ENCODE measurements at places on chromosomes 3 and 15. TPM values are rescaled to one million over a fixed set of nuclear protein-coding genes. Genes with fewer than 3 reads are reported as not detected.

DNA sequence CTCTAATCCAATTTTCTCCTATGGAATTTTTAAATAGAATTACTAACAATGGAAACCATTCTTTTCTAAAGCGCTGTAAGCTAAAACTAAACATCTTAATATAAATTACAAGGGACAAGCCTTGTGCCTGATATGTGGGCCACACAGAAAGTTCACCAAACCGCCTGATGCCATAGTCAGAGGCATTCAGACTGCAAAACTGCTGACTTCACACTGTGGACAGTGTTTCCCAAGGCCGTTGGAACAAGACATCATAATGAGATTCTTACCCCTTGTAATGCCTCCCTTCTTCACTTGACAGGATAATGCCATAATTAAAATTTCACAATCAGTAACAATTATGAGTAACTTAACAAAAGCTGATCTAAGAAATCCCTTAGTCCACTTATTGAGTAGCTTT is 14.9 kb downstream of the SH3GL3 start:
- H3K4me1 ChIP-seq, result no peaks in the 10 kb centered on the region
- H3K36me3 ChIP-seq, result no peaks in the 10 kb centered on the region
- peaks cover 26% of the 10 kb centered on the region for H3K27me3 ChIP-seq
- no peak for DNase-seq
- H3K27ac ChIP-seq, result no peak overlapping the region

DNA sequence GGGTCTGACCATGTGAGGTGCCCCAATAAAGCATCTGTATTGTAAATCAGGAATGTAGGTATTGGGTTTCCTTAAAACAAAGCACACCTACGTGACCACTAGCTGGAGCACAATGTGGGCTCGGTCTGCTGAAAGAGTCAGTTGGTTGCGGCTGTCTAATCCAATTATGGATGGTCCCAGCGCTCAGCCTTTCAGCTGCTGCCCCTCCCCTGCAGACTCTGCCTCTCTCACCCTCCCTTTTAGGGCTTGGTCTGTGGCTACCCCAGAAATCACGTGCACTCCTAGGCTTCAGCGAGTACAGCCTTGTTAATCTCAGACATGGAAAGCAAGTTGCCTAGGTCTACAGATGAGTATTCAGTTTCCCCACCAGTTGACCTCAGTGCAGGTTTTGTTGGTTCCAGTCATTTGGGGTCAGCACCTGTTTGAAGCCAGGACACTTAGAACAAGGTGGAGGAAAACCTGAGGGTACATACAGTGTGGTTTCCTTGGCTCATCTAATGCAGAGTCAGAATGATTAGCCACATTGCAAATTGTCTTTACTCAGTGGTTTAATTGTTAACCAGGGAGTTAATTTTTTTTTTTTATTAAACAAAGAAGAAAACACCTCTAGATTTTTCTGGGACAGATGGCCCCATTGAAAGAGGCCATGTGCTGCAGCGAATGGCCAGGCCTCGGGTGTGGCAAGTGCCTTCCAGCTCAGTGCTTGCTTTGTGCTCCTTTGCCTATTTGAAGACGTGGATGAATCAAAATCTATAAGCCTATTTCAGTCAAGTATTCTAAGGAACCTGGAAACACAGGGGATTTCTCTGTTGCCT is 137.7 kb downstream of the IGF1R start:
- no peaks in the 10 kb centered on the region for H3K27me3 ChIP-seq
- H3K4me3 ChIP-seq, result no peak overlapping the region
- peaks cover 8% of the 10 kb centered on the region for H3K4me1 ChIP-seq
- H3K27ac ChIP-seq, result no peak overlapping the region
- H3K36me3 ChIP-seq, result no peaks in the 10 kb centered on the region
- DNase-seq, result no peak

DNA sequence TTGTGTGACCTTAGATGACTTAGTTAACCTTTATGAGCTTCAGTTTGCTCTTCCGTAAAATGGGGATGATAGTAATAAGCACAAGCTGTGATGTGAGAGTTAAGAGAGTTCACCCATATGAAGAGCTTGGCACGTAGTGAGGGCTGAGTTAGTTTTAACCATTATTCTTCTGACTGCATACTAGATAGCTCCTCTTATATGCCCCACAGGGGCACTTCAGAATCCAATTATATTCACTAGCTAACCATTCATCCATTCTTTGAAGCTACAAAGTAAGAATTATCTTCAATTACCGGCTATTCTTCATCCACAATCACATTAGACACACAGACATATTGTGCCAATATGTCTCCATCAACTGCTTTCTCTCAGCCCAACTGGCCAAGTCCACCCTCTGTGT is 159.0 kb upstream of the STT3B start:
- H3K4me1 ChIP-seq, result no peaks in the 10 kb centered on the region
- DNase-seq, result no peak
- H3K36me3 ChIP-seq, result no peaks in the 10 kb centered on the region

DNA sequence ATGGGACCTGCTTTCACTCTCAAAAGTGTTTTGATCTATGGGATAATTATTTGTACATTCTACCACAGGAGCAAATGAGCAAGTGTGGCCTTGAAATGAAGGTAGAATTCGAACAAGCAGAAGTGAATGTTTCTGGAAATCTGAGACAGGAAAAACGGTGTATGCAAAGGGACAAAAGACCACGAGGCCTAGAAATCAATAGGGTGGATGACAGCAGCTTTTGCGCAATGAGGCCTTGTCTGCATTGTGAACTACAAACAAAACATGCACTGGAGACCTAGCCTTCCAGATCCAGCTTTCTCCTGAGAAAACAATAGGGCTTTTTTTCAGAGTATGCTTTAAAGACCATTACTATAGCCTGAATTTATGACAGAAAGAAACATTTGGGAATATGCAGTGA is 1137.0 kb downstream of the ROBO2 start:
- H3K27me3 ChIP-seq, result no peaks in the 10 kb centered on the region
- no peak overlapping the region for H3K27ac ChIP-seq
- no peak overlapping the region for H3K4me3 ChIP-seq
- H3K36me3 ChIP-seq, result no peaks in the 10 kb centered on the region
- H3K4me1 ChIP-seq, result no peaks in the 10 kb centered on the region
- no peak for DNase-seq

GRCh38 chr3:170012683-170013400 is 25.0 kb upstream of the GPR160 start:
- H3K4me1 ChIP-seq, result peaks cover 5% of the 10 kb centered on the region
- H3K4me3 ChIP-seq, result no peak overlapping the region
- DNase-seq, result no peak
- peaks cover 11% of the 10 kb centered on the region for H3K27me3 ChIP-seq
- no peaks in the 10 kb centered on the region for H3K36me3 ChIP-seq
- H3K27ac ChIP-seq, result no peak overlapping the region

GRCh38 chr3:114896978-114897377 is 250.1 kb downstream of the ZBTB20 start:
- H3K36me3 ChIP-seq, result no peaks in the 10 kb centered on the region
- no peaks in the 10 kb centered on the region for H3K27me3 ChIP-seq
- H3K27ac ChIP-seq, result no peak overlapping the region
- H3K4me1 ChIP-seq, result no peaks in the 10 kb centered on the region

GRCh38 chr3:142641504-142641903 is 45.3 kb downstream of the PLS1 start:
- H3K27me3 ChIP-seq, result peaks cover 5% of the 10 kb centered on the region
- no peak for DNase-seq
- no peaks in the 10 kb centered on the region for H3K4me1 ChIP-seq
- H3K27ac ChIP-seq, result no peak overlapping the region

DNA sequence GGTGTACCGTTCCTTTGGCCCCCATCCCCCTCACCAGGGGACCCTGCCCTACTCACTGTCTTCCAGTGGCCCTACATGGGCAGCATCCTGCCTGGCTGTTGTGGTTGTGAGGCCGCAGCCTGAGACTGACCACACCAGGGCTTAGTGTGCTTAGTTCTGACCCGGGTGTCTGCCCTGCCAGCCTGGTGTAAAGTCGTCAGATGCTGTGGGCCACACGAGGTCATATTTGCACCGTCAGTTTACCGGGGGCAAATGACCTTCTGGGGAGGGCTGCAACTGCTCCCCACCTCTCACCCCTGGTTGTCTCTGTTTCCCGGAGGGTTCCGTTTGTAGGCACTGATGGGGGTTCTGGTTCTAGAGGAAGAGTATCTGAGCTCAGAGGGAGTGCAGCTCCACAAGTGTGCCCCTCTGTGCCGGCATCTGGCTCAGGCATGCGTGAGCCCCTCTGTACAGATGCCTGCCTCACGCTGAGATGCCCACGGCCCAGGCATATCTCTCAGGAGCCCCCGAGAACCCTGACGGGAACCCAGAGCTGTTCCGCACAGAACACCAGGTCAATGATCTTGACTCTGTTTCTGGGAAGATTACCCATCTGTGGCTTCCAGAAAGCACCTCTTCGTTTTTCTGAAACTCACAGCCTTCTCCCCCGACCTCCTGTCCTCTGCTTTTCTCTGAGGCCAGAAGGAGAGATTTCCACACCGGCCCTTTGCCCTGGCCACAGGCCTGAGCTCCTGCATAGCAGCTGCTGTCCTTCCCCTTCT is 19.2 kb downstream of the KLF13 start:
- peak overlapping the region; percentile 92 for H3K4me3 ChIP-seq
- no peak for DNase-seq
- no peaks in the 10 kb centered on the region for H3K36me3 ChIP-seq
- H3K4me1 ChIP-seq, result peaks cover 86% of the 10 kb centered on the region
- H3K27ac ChIP-seq, result peak overlapping the region; percentile 83
- H3K27me3 ChIP-seq, result no peaks in the 10 kb centered on the region

Gene OIP5
- total RNA-seq, result 8.2 TPM

Measured in natural killer cell treated with Interleukin-12 subunit alpha and Interleukin-12 subunit beta and Interleukin-15 and Interleukin-18, amount 100 ng/mL, for 72 hours (primary cell).